ENCODE measurements at places on chromosomes 16 and 17.

GRCh38 chr16:85145734-85146531 lies 33.7 kb upstream of the CIBAR2 start:
- DNase-seq, result no peak

DNA sequence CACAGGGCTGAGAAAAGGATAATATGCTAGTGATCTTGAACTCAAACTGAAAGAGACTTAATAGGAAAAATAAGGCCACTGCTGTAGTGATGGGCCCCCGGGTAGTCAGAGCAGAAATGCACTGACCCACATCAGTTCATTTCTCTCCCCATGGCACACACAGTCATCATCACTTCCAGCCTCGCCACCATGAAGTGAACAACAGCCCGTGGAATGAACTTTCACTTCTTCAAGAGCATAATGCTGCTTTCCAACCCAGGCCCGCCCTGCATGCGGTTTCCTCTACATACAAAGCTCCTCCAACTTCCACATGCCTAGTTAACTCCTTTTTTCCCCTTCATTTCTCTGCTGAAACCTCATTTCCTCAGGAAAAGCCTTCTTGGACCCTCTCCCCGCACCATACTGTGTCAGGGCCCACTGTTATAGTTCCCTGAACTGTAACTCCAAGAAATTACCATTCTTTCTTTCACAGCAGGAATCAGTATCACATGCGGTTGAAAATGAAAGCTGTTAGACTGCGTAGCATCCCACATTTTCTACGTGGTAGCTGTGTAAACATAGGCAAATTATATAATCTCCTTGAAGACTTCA lies 65.8 kb upstream of the SMIM36 start:
- DNase-seq, result peak; percentile 69

DNA sequence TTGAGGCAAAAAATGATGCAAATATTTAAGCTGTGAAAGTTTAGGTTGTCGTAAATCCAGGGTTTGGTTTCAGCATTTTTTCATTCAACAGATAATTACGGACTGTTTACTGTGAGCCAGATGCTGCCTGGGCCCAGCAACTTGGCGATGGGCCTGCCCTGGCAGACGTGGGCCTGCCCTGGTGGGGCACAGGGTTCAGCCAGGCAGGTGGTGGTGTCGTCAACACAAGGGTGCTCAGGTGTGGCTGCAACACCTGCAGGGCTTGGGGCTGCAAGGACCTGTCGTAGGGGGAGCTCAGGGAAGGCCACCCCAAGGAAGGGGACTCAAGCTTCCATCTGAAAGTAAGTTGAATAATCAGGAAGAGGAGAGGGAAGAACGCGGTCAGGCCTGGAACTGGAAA lies 15.1 kb downstream of the ZC3H18 start:
- DNase-seq, result no peak

- no peak for DNase-seq
Measured at GRCh38 chr16:75089486-75090202, 26.9 kb downstream of the LDHD start.

- no peak for DNase-seq
Measured at GRCh38 chr17:75319904-75320691, 30.9 kb upstream of the SLC25A19 start.

- peak; percentile 80 for DNase-seq
Measured at GRCh38 chr16:81616321-81617020, 162.6 kb upstream of the PLCG2 start.

DNA sequence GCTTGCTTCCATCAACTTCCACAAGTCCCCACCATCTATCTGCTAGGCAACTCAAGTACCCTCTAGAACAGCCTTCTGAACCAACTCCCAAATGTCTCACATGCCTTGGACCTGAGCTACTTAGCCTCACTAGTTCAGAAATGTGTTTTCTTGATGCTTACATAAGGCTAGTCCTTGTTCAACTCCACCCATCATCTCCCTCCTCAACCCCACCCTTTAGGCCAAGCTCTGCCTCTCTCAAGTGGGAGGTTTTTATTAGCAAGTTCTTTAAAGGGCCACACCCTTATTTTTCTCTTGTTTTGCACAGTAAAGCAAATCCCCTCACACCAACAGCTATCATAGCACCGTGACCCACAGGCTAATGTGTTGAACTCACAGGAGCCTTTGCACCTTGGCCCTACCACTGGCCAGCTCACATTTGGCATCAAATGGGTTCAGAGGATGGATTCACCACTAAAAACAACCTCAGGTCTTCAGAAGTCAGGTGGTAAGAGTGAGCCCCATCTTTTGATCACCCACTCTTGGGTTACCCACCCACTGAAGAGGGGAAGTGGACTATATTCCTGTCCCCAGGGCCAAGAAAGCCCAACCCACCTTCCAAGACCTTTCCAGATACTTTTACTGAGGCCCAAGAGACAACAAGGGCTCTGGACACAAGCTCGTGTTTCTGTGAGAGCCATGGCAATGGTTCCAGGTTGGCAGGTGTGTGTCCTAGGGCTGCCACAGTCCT lies 12.2 kb downstream of the PIK3R5 start:
- no peak for DNase-seq

- DNase-seq, result no peak
Measured at GRCh38 chr17:68507576-68507975, 4.7 kb upstream of the PRKAR1A start.

DNA sequence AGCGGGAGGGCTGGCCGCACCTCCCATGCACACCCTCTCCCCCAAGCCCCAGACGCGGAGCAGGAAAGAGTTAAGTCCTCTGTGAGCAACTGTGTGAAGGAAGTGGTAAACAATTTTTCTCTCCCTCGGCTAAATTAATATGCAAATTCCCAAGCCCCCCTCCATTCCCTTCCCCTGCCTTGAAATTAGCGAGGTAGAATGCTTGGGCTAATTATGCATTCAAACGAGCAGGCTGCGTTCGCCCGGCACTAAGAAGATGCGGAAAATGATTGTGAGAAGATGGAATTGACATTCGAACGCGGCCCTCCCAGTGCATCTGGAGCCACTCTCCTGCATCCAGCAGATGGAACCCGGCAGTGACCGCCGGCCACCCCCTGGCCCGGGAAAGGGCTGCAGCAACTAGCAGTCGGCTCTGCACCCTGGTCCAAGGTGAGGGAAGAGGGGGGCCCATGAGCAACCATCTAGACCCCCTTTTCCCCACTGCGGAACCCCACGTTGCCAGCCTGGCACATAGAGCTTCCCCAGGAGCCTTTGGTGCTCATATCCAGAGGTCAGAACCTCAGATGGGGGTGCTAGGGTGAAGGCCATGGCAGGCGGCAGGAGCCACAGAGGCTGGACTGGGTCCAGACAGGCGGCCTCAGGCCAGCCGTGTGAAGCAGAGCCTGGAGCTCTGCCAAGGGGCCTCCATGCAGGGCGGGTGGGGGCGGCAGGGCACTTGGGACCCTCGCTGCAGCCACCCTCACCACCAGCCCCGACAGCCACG lies 49.1 kb upstream of the ACSF3 start:
- no peak for DNase-seq

GRCh38 chr17:49488612-49489011 lies 6.5 kb upstream of the NGFR start:
- DNase-seq, result no peak

GRCh38 chr16:64417711-64418227 lies 704.1 kb downstream of the CDH11 start:
- no peak for DNase-seq

- DNase-seq, result no peak
Measured at GRCh38 chr17:74192950-74193781, 10.3 kb upstream of the RPL38 start.

DNA sequence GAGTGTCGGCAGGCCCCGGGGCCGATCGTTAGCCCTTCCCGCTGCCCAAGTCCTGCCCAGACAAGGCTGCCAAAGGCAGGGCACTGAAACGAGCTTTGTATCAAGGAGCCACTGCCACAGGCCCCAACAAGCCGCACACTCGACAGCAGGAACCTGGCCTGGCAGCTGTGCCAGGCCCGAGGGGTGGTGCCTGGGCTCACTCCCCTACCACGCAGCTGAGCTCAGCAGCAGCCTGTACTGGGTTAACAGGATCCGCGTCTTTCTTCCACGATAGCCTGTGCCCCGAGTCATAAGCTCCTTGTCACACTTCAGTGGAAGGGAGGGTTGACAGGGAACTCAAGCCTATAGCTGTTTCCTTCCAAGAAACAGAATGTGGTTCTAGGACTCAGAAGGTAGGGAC lies 87.9 kb downstream of the ABR start:
- DNase-seq, result no peak

- no peak for DNase-seq
Measured at GRCh38 chr16:104355-104754, 26.3 kb downstream of the MPG start.

- DNase-seq, result no peak
Measured at GRCh38 chr16:51538707-51539498, 387.8 kb upstream of the SALL1 start.

DNA sequence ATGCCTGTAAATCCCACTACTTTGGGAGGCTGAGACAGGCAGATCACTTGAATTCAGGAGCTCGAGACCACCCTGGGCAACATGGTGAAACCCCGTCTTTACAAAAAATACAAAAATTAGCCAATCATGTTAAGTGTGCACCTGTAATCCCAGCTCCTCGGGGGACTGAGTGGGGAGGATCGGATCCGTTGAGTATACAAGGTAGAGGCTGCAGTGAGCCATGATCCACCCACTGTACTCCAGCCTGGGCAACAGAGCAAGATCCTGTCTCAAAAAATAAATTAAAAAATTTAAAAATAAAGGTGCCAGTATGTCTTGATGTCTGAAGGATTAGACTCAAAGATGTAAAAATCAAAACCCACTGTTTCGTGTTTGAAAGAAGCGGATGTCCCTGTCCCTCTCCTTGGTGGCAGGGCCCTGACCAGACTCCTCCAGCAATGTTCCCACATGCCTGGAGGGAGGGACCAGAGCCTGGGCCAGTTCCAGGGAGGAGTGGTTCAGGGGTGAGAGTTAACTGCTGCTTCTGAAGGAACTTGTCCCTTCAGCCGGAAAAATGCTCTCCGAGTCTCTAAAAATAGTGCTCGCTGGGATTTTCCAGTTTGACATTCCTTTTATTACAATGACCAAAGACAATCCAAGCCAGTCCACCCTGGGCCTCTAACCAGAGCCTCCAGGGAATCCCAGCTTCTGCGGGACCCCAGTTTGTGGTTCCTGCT lies 9.4 kb upstream of the CMTM4 start:
- DNase-seq, result no peak

DNA sequence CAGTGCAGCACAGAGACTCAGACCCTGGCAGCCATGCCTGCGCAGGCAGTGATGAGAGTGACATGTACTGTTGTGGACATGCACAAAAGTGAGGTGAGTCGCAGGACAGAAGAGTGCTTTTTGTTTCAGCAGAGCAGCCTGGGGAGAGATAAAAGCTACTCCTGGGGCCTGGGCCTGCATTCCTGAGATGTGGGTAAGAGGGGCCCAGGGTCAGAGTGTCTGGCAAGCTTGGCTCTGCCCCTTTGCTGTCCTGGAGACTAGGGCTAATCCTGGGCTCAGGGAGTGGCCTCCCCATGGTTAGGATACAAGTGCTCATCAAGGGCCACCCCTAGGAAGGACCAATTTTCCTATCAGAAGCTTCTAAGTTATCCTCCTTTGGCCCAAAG lies 4.8 kb upstream of the ERBB2 start:
- no peak for DNase-seq

Data from stimulated activated CD4-positive, alpha-beta T cell treated with anti-CD3 and anti-CD28 coated beads, Interleukin-15, amount 100 ng/mL, for 24 hours (primary cell).